Bone marrow (tissue), 2 donors: ENCODE measurements at places on chromosomes 1 and 21.

GRCh38 chr1:34360574-34360973 is 183.9 kb downstream of the C1orf94 start:
- no peak for DNase-seq

GRCh38 chr1:209168204-209168603 is 415.3 kb upstream of the CAMK1G start:
- no peak for DNase-seq

DNA sequence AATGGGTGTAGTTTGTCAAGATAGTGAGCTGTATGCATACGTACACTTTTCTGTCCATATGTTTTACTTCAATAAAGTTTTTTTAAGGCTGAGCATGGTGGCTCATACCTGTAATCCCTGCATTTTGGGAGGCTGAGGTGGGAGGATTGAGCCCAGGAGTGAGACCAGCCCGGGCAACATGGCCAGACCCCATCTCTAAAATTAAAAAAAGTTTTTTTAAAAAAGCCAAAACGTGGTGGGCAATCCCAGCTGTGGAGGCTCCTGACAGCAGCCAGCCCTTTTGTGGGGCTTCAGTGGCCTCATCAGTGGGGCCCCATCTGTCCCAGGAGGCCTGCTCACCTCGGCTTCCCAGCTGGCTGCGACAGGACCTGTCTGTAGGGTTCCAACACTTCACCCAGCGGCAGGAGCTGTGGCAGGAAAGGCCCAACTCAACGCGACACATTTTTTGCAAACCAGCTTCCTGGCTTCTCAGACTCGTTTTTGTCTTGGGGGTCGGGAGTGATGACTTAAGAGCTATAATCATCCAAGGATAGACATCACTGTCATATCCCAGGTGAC is 56.9 kb upstream of the LBR start:
- DNase-seq = no peak

- DNase-seq = no peak
Measured at GRCh38 chr1:200886594-200886993, 8.1 kb upstream of the INAVA start.

DNA sequence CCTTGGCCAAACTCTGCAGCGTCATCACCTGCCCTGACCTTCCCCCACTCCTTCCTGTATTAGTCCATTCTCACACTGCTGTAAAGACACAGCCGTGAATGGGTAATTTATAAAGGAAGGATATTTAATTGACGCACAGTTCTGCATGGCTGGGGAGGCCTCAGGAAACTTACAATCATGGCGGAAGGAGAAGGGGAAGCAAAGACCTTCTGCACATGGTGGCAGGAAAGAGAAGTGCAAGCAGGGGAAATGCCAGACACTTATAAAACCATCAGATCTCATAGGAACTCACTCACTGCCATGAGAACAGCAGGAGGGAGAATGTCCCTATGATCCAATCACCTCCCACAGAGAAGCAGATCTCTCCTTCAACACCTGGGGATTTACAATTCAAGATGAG is 408.5 kb downstream of the PTPRU start:
- no peak for DNase-seq

DNA sequence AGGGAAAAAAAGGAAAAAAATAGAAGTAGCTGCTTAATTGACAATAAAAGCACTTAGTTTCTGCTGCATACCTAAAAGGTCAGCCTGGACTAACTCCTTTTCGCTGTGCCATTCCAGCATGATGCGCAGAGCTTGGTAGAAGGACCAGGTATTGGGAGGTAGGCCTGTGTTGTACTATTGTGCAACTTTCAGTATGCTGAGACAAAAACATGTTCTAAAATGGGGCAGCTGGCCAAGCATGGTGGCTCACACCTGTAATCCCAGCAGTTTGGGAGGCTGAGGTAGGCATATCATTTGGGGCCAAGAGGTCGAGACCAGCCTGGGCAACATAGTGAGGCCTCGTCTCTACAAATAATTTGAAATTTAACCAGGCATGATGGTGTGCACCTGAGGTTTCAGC is 15.0 kb upstream of the SCCPDH start:
- DNase-seq = no peak

- no peak for DNase-seq
Measured at GRCh38 chr1:42639116-42639515, 19.1 kb upstream of the PPIH start.
